ENCODE measurements at places on chromosomes 13 and 19.

- DNase-seq, result no peak
Measured at GRCh38 chr13:45278096-45278645, 62.8 kb downstream of the TPT1 start.

DNA sequence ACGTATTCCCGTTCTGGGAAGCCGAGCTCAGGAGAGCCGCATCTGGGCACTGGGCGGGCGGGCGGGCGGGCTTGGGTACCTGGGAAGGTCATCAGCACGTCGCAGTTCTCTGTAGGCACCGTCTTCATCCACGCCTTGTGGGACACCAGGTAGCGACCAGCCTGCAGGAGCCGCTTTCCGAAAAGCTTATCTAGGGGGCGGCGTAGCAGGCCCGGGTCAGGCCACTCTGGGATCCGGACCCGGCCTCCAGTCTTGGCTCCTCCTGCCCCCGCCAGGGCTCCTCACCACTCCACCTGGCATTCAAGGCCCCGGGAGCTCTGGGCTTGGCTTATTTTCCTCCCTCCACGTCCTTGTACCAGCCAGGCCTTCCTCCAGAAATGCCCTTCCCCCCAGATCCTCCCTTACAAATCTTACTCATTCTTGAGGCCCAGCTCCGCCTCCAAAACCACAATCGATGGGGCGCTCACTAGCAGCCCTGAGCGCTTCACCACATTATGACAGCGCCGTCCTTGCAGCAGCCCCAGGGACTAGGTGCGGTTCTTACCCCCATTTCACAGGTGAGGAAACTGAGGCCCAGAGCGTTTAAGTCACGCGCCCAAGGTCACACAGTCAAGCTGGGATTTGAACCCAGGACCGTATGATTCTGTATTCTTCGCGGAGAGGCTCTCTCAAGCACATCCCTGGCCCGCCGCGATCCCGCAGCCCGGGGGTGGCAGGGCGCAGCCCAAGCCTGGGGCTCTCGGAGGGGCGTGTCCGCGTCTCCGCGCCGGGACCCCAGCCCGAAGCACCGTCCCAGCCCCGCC is 843 bp downstream of the ANO8 start:
- no peak for DNase-seq

GRCh38 chr19:35975608-35976214 is 19.3 kb upstream of the SDHAF1 start:
- DNase-seq, result no peak

- no peak for DNase-seq
Measured at GRCh38 chr13:60679131-60679530, 282.1 kb downstream of the TDRD3 start.

GRCh38 chr19:55253842-55254624 is 4.8 kb downstream of the PPP6R1 start:
- DNase-seq, result no peak

Measured in omental fat pad (tissue), 4 donors.